KBM-7 (cell line): ENCODE measurements at places on chromosomes 7 and 10.

- DNase-seq = no peak
Observed at GRCh38 chr10:59878289-59878688, 28.1 kb downstream of the CCDC6 start.

GRCh38 chr10:37710831-37711616, 146.4 kb downstream of the ZNF248 start:
- no peak for DNase-seq

GRCh38 chr7:22193450-22193983, 163.4 kb downstream of the RAPGEF5 start:
- no peak for DNase-seq

- no peak for DNase-seq
Observed at GRCh38 chr7:81704595-81704994, 65.3 kb downstream of the HGF start.

- DNase-seq = peak; percentile 26
Observed at GRCh38 chr7:74355091-74355490, 65.9 kb downstream of the CLIP2 start.

DNA sequence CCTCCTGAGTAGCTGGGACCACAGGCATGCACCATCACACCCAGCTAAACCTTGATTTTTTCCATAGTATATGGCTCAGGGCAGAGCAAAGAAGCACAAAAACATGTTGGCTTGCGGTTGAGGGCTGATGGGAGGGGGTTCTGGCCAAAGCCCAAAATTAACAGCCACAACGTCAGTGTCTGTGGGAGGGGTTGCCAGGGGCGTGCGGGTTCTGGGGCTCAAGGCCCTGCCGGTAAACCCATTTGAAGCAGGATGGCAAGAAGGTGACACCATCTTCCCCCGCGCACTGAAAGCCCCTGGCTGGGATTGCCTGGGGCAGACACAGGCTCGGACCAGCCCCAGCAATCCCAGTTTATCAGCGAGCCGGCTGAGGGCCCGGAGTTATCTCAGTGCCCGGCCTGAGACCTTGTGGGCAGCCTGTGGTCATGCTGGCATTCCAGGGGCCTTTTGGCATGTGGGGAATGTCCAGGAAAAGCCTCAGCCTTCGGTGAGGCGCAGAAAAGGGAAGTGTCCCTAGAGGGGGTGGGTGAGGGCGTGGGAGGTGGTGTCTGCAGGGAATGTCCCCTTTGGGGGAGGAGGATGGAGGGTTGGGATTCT, 167.7 kb upstream of the TNRC18 start:
- DNase-seq = peak; percentile 60
